NCI-H1092 treated with DMSO at 0.1 percent for 48 hours (cell line): ENCODE measurements at places on chromosomes 12 and 14.

GRCh38 chr14:30528119-30528518 lies 30.8 kb upstream of the G2E3 start:
- no peak for DNase-seq

GRCh38 chr14:76808011-76808410 lies 4.7 kb downstream of the ANGEL1 start:
- no peak for DNase-seq

GRCh38 chr12:114933428-114934160 lies 249.6 kb upstream of the TBX3 start:
- DNase-seq: no peak

- DNase-seq: no peak
Measured at GRCh38 chr14:102652194-102652593, 59.7 kb downstream of the RCOR1 start.

GRCh38 chr14:57735276-57735675 lies 130.6 kb downstream of the SLC35F4 start:
- DNase-seq: no peak

DNA sequence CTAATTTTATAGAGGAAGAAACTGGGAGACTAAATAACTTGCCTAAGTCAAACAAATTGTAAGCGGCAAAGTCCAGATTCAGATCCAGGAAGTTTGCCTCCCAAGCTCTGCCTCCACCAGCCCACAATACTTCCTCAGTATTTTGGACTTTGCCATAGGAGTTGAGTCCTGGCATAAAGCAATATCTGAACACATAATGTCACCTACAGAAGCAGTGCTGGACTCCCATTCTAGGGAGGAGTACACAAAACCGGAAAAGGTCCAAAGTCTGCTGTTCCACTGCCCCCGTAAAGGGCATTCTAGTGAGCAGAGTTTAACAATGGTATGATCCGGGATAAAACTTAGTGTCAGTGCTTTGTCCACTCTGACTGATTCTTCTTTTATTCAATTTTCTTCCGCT lies 340.5 kb downstream of the FUT8 start:
- no peak for DNase-seq

- no peak for DNase-seq
Measured at GRCh38 chr14:61641914-61642613, 53.2 kb upstream of the HIF1A start.

DNA sequence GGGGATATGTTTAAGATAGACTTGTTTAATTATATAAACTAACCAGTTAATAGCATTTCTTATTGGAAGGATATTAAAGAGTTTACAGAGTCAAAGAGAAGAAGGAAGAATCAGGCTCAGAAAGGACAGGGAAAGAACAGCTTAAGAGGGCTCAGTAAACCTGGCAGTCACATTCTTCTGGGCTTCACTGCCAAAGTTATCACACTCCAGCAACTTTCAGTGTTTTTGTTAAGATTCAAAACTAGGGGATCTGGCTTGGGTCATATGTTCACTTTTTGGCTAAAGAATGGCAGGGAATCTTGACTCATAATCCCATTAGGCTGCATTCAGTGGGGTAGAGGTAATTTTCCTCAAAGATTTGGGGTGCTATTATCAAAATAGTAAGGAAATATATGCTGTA lies 312.3 kb downstream of the RAD51B start:
- DNase-seq: no peak

DNA sequence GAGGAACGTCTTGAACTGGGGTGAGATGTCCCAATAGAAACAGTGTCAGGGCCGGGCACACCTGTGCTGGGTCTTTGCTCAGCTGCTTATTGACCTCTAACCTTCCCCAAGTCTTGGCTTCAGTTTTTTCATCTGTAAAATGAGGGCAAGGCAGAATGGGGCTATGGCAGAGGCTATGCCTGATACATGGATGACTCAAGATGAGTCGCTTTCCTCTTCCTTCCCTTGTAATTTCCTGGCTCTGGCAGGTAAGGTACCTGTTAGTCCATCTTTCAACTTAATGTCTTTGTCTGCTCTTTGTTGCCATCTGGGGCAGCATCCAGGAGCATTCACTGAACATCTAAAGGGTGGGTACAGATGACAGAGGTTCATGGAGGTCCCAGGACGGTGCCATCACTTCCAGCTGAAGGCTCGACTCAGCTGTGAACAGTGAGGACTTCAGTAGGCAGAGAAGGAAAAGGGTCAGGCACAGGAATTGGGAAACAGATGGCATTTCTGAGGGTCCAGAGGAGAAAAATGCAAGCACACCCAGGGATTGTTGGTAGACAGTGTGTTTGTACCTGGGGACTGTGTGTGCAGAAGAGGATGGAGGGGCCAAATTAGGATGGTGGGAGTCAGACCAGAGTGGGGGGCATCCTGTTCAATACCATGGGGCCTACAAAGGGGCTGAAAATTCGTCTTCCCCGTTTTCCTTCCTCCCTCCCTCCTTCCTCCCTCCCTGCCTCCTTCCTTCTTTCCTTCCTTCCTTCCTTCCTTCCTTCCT lies 268.3 kb downstream of the VRK1 start:
- no peak for DNase-seq

DNA sequence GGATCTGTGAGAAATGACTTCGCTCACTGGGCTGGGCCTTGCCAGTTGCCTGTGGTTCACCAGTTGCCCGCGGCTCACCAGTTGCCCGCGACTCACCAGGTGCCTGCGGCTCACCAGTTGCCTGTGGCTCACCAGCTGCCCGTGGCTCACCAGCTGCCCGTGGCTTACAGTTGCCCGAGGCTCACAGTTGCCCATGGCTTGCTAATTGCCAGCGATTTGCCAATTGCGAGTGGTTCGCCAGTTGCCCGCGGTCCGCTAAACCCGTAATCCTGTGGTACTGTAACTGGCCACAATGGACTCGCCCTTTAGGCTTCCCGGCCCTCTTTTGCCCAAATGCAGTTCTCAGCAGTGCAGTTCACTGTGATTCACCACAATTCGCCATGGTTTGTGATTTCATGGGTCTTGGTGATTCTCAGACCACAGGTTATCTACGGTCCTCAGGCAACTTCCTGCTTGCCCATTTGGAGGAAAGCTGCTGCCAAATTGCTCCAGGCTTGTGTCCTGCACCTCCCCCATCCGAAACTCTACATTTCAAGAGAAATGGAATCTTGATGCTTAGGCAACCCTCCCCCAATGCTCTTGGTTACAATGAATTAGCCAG lies 15.0 kb upstream of the MEG3 start:
- DNase-seq: no peak

- DNase-seq: no peak
Measured at GRCh38 chr12:42987216-42987650, 397.7 kb upstream of the PRICKLE1 start.

GRCh38 chr14:83342590-83342989 lies 1808.9 kb upstream of the SEL1L start:
- DNase-seq: no peak

DNA sequence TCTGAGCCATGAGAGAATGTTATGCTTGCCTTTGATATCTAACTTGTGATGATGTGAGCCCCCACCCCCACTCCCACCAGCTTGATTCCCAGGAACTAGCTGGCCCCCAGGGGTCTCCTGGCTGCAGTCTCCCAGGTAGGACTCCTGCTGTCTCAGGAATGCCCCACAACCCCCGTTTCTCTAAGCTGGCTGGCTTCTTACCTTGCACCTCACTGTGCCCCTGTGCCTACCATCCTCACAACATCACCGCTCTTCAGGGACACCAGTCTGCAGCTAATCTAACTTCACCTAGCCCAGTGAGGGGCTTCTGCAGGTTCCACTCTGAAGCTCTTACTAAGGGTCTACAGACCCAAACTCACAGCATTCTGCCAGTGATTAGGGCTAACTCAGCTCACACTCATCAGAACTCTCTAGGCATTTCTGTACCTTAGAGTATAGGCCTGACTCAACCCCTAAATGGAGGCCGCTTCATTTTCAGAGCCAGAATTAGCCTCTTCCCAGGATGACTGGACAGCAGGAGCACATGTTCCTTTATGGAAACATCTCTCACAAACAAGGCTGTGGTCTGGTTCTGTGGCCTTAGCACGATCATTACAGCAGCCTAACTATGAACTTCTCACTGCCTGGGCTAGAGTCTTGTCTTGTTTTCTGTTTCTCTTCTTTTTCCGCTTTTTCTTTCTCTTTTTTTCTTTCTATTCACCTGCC lies 72.8 kb upstream of the IFNG-AS1 start:
- no peak for DNase-seq

DNA sequence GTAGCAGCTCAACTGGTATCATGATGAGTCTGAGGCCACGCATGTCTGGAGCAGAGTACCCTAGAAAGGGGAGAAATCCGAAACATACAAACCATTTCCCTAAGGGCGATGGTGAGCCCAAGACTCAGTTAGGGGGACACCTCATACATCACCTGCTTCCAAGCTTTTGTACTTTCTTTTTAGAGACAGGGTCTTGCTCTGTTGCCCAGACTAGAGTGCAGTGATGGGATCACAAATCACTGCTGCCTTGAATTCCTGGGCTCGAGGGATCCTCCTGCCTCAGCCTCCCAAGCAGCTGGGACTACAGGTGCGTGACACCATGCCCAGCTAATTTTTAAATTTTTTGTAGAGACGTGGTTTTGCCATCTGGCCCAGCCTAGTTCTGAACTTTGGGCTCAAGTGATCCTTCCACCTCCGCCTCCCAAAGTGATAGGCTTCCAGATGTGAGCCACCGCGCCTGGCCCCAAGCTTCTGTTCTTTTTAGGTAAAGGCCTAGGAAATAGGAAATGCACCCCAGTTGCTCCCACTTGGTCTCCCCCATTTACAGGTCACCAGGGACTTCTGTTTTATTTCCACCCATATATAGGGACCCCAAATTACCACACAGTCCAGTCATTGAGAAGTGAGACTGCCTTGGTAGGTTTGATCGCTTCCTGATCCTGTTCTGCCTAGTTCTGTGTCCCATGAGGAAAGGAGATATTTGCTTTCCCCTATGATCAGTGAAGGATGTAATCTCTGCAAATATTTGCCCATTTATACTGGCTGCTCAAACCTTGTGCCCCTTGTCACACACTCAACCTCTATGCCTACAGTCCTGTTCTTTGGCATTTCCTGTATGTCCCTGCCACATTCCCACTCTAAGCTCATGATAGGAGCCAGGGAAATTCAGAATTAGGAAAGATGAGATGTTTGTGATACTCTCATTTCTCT lies at the start of gene APOF:
Gene APOF, minus strand, starts transcription at position 728 of the 930 bp plus-strand sequence. Its CDS starts 112 bp downstream, at position 616.
- no peak for DNase-seq

GRCh38 chr12:48979602-48980388 lies 1.7 kb downstream of the WNT1 start:
- DNase-seq: no peak

- DNase-seq: no peak
Measured at GRCh38 chr12:127245437-127245836, 1021.5 kb upstream of the TMEM132C start.

- DNase-seq: no peak
Measured at GRCh38 chr12:55067701-55068100, 47.9 kb downstream of the NEUROD4 start.

- no peak for DNase-seq
Measured at GRCh38 chr12:69987579-69988091, 162.6 kb downstream of the MYRFL start.

DNA sequence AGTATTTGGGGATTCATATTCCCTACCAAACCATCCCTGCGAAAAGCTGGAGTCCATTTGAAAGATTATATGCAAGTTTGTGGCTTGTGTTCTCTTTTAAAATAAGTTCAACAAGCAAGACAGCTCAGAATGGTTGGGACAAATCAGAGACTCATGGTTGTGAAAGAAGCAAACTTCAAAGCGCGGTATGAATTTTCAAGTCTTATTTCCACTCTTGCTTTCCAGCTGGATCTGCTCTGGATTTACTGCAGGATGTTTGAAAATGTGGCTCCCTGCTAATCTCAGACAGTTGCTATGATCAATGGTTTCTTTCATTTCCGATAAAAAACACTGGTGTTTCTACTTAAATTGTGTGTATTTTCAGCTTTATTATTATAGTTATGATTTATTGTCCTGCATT lies 477.5 kb downstream of the RAD51B start:
- no peak for DNase-seq

DNA sequence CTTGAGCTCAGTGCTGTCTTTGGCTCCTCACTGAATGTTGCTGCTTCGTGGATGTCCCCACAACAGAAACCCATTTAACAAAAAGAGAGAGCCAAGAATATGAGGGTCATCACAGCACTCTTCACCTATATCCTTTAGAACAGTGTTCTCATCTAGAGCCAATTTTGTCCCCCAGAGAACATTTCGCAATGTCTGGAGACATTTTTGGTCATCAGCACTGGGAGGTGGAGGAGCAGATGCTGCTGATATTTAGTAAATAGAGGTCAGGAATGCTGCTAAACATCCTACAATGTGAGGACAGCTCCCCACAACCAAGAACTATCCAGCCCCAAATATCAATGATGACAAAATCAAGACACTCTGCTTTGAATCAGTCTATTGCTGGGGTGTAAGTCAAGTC lies 92.5 kb downstream of the BBS10 start:
- no peak for DNase-seq

DNA sequence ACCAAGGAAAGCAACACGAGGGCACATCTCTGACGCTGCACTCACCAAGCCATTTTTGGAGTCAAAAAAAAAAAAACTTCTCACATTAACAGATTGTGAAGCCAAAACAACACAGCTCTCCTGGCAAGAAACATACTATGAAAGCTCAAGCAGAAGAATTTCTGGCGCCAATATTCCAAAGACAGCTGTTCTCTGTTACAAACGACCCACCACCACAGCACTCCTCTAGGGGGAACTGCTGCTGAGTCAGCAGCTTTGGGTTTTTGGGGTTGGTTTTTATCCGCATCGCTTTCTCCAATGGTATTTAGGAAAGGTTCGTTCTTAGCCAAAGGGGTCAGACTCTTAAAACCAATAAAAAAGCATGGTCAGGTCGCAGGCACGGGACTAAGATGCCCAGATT lies 379.4 kb downstream of the RPS29 start:
- no peak for DNase-seq

GRCh38 chr14:67515386-67516079 lies 17.6 kb upstream of the PLEKHH1 start:
- peak; percentile 35 for DNase-seq

- DNase-seq: no peak
Measured at GRCh38 chr12:15693228-15693911, 95.8 kb downstream of the EPS8 start.

DNA sequence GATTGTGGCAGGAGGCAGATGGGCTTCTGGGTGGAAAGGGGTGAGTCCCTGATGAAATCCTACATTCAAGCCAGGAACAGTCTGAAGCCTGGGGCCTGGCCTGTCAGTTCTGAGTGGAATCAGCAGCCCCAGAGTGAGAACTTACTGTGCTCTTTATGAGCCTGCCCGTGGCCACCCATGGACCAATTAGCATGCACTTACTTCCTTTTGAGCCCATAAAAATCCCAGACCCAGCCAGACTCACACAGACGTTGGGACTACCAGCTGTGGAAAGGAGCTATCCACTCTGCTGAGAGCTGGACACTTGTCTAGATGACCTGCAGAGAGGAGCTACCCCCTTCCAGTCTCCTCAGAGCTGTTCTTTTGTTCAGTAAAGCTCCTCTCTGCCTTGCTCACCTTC lies 104.5 kb downstream of the MNAT1 start:
- no peak for DNase-seq
